Left renal pelvis (tissue), 4 donors: ENCODE measurements at places on chromosomes 7 and 10.

DNA sequence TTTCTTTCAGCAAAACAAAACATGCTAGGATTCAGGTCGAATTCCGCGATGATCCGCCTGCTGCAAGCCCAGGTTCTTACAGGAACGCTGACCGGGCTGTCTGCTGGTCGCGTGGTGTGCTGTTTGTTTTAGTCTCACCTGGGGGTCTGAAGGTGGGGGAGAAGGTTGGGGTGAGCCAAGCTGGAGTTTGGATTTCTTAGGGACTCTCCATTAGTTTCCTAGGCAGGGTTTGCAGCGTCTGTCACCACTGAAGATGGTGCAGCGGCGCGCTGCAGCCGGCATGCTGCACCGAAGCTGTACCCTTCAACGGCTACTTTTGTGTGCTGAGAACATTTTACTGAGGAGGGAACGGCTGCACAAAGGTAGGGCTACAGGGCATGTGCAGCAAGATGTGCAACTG lies 48.7 kb downstream of the GCC1 start:
- DNase-seq = peak; percentile 5

- DNase-seq = no peak
These were observed 25.7 kb downstream of the ZNF503 start for GRCh38 chr10:75375838-75376237.

DNA sequence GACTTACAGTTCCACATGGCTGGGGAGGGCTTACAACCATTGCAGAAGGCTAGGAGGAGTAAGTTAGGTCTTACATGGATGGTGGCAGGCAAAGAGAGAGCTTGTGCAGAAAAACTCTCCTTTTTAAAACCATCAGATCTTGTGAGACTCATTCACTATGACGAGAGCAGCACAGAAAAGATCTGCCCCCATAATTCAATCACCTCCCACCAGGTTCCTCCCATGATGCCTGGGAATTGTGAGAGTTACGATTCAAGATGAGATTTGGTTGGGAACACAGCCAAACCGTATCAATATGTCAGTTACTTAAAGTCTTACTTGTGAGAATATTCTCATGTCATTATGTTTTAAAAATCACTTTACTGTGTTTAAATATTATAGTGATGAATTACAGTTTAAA lies 481.9 kb downstream of the ARL4A start:
- no peak for DNase-seq

DNA sequence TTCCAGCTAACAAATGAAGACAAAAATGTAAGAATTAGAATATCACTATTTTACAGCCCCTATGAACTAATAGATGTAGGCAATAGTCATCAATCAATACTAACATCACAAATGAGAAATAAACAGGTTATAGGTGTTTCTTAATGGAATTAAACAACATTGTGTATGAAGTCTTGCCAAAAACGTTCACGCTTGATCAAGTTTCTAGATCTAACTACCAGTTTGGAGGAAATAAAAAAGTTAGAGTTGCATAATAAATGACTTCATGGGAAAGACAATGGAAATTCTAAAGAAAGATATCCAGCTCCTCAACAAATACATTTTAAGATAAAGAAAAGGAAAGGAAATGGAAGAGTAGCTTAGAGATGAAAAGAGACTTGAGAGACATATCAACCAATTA lies 19.7 kb downstream of the TAC1 start:
- DNase-seq = no peak

GRCh38 chr10:623477-624311 lies 65.8 kb downstream of the DIP2C start:
- no peak for DNase-seq

GRCh38 chr10:59711871-59712494 lies 2.3 kb upstream of the SLC16A9 start:
- DNase-seq = no peak

DNA sequence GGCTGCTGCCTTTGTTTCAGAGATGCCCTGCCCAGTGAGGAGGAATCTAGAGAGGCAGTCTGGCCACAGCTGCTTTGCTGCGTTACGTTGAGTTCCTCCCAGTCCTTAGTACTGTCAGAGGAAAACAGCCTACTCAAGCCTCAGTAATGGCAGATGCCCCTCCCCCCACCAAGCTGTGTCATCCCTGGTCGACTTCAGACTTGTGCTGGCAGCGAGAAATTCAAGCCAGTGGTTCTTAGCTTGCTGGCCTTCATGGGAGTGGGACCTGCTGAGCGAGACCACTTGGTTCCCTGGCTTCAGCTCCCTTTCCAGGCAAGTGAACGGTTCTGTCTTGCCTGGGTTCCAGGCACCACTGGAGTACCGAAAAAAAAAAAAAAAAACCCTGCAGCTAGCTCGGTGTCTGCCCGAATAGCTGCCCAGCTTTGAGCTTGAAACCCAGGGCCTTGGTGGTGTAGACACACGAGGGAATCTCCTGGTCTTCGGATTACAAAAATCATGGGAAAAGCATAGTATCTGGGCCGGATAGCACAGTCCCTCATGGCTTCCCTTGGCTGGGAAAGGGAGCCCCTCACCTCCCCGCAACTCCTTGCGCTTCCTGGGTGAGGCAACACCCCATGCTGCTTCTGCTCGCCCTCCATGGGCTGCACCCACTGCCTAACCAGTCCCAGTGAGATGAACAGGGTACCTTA lies 9.1 kb downstream of the SDHAF3 start:
- DNase-seq = no peak

DNA sequence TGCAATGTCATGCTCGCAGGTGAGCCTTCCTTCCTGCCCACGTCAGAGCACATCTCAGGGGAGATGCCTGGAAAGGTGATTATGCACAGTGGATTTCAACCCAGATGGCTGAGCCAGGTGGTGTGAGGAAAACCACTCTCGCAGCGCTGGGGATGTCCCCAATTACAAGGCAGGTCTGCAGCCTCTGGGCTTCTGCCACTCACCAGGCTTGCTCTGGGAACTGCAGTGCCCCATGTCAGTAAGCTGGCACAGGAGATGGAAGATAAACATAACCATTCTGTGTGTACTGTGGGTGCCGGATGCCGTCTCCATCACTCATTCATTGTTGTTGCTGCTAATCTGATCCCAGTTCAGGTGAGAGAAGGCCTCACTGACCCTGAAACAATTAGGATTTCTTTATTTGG lies 222.9 kb upstream of the PITRM1 start:
- DNase-seq = no peak

- no peak for DNase-seq
These were observed 7.5 kb upstream of the CYTH3 start for GRCh38 chr7:6279937-6280336.

- DNase-seq = no peak
These were observed 50.4 kb downstream of the ADRA2A start for GRCh38 chr10:111127081-111127848.

GRCh38 chr10:58367069-58367468 lies 18.1 kb upstream of the TFAM start:
- DNase-seq = no peak

- no peak for DNase-seq
These were observed 589 bp upstream of the ZFAND4 start for GRCh38 chr10:45673074-45673648.

- no peak for DNase-seq
These were observed 133.3 kb upstream of the LAMB4 start for GRCh38 chr7:108263425-108263824.

DNA sequence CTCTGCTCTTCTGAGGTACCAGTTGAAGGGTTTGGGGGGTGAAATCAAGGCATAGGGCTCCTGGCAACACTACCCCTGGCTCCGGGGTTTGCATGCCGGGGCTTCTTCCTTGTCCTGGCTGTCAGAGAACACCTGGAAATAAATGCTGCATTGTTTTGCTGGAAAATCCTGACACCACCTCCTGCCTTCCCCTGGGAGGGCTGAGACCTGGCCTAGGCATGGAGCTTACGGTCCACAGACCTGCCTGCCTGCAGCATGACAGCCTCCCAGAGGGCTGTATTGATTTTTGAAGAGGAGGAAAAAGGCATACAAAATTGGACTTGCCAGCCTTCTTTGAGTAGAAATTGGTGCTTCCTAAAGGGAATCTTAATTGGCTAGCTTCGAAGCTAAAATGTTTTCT lies 227.1 kb downstream of the MGMT start:
- no peak for DNase-seq

DNA sequence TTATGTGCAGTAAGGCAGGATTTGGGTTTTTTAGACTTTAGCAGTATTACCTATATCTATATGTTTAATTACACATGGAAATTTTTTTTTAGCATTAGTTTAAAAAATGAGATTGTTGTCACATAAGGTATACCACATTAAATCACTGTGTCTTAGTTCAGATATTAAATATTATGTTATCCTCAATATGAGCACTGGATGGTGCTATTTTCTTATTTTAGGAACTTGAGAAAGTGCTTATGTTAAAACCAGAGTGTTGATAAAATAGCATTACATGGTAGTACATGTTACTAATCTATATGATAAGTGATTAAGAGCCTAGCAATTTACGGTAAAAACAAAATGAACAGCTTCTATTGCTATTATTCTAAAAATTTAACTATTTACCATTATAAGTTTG lies 28.8 kb downstream of the MIOS start:
- DNase-seq = no peak

DNA sequence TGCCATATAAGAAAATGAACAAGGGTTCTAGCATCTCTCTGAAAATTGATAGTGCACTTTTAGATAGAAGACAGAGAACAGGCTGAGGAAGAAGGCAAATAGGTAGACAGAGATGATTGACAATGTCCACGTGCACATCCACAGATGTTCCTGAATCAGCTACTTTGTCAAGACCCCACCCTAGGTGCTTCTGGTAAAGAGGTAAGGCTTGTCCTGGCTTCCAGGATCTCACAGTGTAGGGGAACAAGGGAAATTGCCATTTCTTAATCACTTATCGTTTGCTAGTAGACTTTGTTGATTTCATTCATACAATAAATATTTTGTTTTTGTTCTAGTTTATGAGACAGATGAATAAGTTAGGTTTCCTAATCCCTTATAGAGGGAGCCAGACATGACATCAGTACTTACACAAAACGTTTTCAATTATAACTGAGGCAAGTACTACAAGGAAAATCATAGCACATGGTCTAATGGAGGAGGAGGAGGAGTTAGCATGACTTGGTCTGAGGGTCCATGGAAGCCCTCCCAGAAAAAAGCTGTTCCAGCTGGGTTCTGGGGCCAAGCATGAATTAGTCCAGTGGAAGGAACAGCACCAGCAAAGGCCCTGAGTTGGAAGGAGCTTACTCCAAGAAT lies 115.9 kb upstream of the ARID5B start:
- DNase-seq = no peak

DNA sequence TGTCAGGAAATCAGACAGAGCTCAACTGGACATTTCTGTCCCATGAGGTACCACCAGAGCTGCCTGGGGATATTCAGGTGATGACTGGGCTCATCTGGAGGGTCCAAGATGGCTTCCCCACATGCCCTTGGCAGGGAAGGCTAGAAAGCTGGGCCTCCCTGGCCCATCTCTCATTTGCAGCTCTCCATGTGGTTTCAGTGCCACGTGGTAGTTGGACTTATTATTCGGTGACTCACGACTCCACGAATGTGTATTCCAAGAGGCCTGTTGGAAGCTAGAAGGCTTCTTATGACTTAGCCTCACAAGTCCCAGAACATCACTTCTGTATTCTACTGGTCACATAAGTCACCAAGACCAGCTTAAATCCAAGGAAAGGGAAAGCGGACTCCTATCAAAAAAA lies 22.8 kb downstream of the NSMCE4A start:
- DNase-seq = no peak

DNA sequence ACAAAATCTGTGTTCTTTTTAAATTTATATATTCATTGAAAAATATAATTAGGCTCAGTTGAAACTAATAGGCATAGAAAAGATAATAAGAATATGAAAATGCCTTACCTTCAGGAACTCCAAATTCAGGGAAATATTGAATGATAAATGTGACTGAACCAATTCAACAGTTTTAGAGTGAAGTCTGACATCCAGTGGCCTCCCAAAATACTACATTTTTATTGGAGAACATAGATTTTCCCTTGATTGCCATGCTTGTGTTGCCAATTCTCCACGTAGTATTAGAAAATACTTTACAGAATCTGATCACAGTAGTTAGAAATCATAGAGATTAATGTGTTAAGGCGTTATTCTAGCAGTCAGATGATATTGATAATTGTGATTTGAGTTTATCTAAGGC lies 1246.7 kb downstream of the GATA3 start:
- no peak for DNase-seq

DNA sequence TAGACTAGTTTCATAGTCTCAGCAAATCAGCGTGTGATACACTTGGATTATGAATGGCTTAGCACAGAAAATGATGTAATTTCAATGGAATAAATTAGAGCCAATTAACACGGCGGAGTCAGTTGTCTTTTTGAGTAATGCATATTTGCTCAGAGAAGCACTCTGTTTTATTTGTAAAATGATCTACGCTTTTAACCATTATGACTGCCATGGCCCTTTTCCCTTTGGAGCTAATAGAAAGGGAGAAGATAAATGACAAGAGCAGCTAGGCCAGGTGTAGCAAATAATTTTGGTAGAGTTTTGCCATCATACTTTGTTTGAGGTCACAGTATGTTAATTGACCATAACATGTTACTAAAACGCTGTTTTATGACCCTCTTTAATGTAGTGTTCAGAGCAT lies 86.8 kb downstream of the GPR158 start:
- DNase-seq = no peak

GRCh38 chr7:34220506-34221185 lies 315.3 kb downstream of the BMPER start:
- no peak for DNase-seq

DNA sequence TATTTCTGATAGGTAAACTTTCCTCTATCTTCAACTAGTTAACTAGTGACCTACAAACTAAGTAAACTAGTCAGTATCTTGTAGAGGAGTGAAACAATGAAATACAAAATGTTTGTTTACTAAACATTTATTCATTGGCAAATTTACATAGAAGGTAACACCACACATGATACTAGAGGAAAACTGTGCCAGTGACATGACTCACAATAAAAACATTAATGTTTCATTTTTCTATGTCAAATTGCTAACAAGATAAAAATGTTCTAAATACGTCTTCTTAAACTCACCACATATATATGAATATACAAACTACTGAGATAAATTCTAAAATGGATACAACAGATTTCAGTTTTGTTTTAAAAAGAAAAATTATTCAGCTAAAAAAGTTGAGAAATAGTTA lies 471.3 kb downstream of the PARD3 start:
- DNase-seq = no peak

- no peak for DNase-seq
These were observed 109.5 kb upstream of the GJD4 start for GRCh38 chr10:35495521-35496119.

- no peak for DNase-seq
These were observed 41.5 kb upstream of the DMTF1 start for GRCh38 chr7:87110778-87111177.

DNA sequence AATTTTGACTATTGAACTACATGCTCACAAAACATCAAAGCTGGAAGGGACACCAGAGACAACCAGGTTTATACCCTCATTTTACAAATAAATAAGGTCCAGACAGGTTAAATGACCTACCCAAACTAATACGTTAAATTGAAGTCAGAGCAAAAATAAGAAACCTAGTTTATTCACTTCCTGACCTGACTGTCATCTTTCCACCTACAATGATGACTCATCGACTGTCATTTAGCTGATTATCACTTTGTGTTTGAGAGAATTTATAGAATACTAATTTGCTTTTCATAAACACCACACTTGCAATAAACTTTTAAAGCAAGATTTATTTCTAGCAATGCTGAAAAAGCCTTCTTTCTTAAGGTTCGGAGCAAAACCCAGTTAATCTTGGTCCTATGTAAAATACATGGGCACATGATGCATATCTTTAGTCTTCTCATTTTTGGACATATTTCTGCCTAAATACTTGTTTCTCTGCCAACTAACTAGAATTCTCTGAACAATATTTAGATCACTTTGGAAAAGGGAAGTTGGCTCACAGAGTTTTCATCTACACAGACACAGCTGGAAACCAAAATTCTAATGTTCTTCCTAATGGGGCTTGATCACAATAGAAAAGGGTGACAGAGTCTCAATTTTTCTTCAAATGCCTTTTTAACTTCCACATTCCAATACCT lies 16.7 kb upstream of the LRRN3 start:
- DNase-seq = no peak
